NCI-H69 (cell line): ENCODE measurements at places on chromosomes 3 and 15.

GRCh38 chr3:136543385-136543784 lies 208.8 kb downstream of the STAG1 start:
- no peak for DNase-seq

DNA sequence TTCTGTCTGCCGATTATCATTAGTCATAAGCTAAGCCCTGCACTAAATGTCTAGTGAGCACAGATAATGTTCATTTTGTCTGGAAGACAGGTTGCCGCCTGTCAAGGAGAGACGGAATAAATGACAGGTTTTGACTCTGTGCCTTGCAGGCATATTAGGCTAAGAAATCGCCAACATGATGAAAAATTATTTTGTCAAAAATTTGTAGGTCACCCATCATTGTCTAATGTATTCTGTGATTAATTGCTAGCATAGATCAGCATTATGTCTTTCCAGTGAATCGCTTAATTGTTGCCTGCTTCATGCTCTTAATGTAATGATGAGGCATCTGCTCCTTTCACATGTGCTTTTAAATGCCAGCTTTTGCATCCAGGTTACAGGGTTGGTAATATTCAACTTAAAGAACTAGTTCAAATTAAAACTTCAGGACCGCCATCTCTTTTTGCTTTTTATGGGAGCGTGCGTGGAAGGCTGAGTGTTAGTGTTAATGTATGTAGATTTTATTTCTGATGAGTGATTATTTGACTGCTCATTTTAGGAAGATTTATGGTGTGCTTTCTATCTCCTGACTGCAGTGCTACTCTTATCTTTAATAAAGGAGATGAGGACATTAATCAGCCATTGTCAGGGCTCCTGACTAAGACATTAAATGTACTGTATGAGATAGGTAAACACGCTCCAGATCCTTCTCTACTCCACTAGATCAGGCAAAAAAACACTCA lies 120.8 kb upstream of the MEIS2 start:
- DNase-seq: peak; percentile 95

DNA sequence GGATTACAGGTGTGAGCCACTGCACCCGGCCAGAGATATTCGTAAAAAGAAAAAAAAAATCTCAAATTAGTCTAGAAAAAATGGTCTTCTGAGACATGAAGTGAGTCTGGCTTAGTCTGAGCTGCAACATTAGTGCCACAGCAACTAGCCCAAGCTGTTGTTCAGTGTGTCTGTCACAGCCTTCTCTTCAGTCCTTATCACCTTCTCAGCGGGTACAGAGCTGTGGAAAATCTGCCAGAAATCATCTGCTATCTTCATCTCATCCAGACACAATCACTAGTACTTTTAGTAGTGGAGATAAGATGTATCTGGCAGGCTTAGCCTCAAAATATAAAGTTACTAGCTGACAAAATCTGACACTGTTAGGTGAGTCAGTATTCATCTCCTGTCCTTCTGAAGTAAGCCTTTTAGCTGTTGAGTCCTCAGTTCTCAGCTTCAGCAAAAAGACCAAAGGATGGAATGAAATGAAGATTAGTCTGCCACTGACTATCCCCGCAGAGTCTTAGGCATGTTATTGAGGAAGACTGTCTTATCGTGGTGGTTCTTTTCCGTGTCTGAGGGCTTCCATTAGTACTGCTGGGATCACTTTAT lies 120.5 kb upstream of the CGNL1 start:
- no peak for DNase-seq

DNA sequence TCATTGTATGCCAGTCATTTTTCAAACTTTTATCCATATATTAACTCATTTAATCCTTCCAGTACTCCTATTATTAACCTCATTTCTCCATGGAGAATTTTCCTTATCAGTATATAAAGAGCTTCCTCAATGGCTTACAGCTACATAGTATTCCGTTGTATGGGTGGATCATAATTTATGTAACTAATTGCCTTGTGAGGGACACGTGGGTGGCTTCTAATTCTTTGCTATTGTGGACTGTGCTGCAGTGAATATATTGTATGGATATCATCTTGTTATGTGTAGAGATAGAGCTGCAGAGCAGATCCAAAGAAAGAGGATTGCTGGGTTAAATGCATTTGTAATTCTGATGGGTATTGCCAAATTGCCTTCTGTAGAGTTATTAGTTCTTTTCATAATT lies 25.2 kb downstream of the PML start:
- DNase-seq: no peak

DNA sequence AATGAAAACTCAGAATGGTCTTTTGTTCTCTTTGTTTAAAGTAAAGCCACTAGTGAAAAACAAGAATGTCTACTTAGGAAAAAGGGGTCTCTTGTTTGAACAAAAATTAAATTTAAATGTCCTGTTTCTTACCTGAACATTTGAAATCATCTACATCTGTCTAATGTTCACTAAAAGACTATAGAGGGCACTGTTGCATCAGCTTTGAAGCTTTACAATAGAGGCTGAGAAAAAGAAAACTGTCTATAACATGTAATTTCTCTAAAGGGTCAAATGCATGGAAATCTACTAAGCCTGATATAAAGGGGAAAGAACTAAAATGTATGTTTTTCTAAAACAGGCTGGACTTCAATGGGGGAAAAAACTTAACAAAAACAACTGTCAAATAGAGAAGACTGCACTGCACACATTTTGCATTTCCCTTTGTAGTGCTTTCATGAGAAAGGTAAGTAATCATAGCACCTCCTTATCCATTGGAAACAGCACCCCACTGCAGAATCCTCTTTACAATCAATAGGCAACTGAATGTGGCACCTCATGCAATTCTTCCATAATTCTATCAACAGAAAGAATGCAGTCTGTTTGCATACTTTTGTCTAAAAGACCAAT lies 26.3 kb downstream of the DPH6 start:
- peak; percentile 84 for DNase-seq

- DNase-seq: no peak
Observed at GRCh38 chr3:150006794-150007193, 36.1 kb upstream of the PFN2 start.

DNA sequence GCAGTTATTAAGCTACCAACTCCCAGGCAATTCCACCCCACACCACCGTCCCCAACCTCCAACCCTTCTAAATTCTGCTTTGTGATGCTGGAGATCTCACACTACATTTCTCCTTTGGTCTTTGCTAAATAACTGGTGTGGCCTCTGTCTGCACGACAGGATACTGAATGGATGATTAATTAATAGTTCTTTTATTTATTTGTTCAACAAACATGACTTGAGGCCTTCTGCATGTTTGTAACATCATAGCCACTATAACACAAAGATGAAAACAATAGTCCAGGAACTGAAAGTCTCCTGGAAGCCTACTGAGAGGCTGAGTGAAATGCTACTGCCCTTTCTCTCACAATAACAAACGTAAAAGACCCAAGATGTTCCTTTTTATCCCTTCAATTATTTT lies 609.5 kb upstream of the UBE2E2 start:
- DNase-seq: no peak

GRCh38 chr3:178808748-178809147 lies 262.9 kb downstream of the ZMAT3 start:
- DNase-seq: peak; percentile 61

GRCh38 chr3:49616061-49616460 lies 58.1 kb upstream of the APEH start:
- no peak for DNase-seq

- DNase-seq: peak; percentile 62
Observed at GRCh38 chr3:151276038-151276686, 2.2 kb downstream of the P2RY14 start.
